ENCODE measurements at places on chromosomes 2 and 18.

- no peak for DNase-seq
Observed at GRCh38 chr2:240155048-240155744, 14.7 kb upstream of the OTOS start.

DNA sequence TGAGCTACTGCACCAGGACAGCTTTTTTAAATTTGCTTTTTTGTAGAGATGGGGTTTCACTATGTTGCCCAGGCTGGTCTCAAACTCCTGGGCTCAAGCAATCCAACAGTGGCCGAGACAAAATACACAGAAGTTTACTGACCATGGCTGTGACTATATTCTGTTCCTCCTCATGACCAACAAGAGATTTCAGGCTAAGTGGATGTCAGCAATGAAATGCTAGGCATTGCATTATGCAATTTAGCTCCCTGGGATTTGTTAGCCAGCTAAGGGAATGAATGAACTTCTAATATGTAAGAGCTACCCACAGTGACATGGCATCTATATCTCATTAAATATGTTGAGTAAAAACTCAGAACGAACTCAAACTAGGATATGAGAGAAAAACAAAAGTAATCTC is 81.9 kb upstream of the MBOAT2 start:
- DNase-seq = no peak

DNA sequence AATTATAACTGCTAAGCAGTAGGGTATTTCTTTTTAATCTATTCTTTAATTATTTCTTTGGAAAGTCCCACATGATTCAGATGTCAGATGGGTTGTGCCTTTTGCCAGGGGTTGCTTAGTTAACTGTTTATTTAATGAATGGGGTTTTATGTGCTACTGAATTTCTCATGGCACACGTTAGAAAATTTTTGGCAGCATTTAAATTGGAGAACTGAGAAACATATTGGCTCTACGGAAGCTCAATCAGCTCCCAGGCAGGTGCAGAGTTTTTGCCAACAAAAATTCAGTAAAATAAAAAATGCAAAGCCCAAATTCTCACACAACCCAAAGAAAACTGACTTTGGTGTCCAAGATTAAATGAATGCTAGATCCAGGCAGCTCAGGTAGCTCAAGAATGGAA is 467.2 kb downstream of the NRXN1 start:
- no peak for DNase-seq

GRCh38 chr18:8962855-8963635 is 139.5 kb upstream of the NDUFV2 start:
- no peak for DNase-seq

- no peak for DNase-seq
Observed at GRCh38 chr2:229059331-229060033, 211.6 kb downstream of the PID1 start.

- DNase-seq = no peak
Observed at GRCh38 chr2:107502539-107502938, 324.2 kb upstream of the RGPD4 start.

DNA sequence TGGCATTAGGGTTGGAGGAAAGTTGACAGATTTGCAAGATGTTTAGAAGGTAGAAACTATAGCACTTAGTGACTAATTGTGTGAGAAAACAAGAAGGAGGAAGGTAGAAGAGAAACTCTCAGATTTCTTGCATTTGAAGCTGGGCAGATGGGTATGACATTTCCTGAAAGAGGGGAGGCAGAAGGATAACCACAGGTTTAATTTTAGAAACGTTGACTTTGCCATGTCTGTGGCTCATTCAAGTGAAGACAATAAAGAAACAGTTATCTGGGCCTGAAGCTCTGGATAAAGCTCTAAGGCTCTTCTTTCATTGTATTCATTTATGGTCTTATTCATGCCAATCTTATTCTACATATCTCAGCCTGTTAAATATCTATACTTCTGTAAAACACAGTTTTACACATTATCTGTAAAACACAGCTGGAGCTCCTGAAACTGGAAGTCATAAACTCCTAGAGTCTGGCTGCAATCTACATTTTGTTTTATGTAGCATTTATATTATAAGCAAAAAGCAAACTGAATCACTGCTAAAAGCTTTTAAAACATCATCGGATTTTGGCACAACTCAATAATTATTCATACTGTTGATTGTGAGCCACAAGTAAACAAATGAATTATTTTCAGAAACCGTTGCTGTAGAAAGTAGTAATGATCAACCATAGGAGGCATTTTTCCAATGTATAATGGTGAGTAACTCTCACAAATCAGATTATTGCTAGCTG is 138.5 kb downstream of the RIT2 start:
- DNase-seq = no peak

DNA sequence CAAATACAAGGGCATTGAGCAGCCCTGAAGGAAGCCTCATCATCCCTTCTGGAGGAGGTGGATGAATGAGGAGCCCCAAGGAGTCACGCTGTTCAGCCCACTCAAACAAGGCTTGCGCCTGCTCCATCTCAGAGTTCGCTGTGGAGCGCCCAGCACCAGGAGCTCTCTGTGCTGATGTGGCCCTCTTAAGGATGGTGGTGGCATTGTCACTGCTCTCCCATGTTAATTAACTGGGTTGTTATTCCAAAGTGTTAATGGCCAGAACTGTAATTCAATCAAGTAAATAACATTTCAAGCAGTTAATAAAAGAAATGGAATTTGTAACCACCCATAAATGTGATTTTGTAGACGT is 726.0 kb upstream of the RAB6C start:
- no peak for DNase-seq

GRCh38 chr2:206940546-206940945 is 1.2 kb downstream of the CPO start:
- no peak for DNase-seq

- DNase-seq = no peak
Observed at GRCh38 chr2:11699686-11700670, 30.0 kb upstream of the NTSR2 start.

- no peak for DNase-seq
Observed at GRCh38 chr2:43009448-43009847, 217.0 kb downstream of the ZFP36L2 start.

DNA sequence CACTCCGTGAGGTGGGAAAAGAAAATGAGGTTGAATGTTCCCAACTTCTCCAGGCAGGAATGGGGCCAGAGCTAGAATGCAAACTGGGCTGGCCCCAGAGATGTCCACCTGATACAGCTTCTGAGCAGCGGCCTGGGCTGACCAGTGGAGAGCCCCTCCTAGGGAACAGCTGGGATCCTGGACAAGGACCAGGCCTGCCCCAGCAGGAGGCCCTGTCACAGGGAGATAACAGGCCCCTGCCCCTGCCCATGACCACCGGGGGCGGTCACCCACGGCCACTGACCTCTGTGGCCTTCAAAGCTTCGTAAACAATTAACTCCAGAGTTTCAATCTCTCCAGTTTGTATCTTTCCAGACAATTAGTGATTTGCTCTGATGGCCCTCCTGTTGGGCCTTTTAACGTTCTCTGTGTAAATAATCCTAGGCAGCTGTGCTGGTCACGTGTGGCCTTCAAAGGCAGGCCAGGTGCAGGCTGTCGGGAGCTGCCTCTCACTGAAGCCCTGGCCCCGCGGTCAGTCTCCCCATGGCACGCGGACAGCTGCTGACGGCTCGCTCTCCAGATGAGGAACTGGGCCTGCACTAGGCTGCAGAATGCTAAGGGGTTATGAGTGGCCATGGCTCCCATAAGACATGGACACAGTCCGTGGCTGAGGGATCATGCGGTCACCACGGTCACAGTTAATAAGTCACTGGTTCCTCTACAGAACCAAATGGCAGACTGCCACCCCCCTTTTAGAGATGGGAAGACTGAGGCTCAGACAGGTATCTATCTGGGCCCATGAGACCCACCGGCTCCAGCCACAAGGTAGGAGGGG is 9.2 kb downstream of the HS6ST1 start:
- DNase-seq = peak; percentile 10

DNA sequence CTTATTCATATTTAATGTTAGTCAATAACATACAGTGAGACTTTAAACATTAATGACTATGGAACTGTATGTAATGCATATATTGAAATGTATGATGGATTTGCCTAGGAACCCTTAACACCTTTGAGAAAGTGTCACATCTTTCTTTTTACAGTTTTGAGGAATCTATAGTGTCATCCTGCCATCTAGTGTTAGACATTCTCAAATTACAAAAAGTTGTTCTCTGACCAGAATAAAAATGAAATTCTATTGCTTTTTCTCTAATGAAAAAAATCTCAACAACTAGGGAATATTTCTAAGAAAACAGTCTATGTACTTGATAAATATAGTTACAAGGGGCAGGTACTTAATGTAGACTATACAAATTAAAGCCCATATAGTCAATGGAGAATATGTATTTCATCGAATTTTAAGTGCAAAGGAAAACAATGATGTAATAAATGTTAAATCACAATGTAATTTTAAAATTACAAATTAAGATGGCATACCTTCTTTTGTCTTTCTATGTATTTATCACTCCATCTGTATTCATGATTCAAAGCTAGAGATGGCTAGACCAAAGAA is 5.1 kb upstream of the CALCRL start:
- DNase-seq = no peak

- no peak for DNase-seq
Observed at GRCh38 chr2:70987386-70987785, 7.3 kb downstream of the TEX261 start.

- DNase-seq = peak; percentile 18
Observed at GRCh38 chr2:19474128-19474527, 115.7 kb upstream of the OSR1 start.

DNA sequence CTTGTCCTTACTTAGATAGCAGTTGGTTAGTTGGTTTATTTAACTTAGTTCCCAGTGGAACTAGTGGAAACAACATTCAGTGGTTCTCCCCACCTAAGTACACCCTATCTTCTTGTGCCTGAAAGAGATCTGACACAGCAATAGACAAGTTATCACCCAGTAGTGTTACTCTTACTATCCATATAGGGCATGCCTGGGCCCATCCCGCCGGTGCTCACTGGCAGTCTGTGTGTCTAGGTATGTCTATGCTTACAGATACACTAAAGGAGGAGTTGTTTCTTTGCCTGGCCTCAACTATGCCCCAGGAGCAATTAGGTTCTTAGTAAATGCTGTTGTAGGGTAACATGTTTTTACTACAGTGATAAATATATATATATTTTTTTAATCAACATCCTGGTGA is 12.0 kb upstream of the NRP2 start:
- no peak for DNase-seq

DNA sequence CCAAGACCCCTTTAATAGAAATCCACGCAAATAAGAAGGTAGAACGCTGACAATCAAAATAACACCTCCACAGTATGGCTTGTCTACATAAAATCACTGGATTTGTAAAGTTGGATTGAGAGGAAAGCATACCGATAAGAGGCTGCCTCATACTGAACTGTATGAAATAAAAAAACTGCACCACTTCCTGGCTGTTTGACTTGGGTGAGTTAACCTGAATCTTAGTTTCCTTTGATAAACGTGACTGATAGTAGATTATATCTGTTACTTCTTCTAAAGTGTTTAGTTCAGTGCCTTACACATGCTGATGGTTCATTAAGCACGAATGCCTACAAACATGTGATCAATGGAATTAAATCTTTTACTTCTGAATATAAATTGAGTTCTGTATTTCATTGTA is 140.4 kb upstream of the RNF152 start:
- no peak for DNase-seq

GRCh38 chr18:49086926-49087325 is 136.2 kb upstream of the SMAD7 start:
- no peak for DNase-seq

DNA sequence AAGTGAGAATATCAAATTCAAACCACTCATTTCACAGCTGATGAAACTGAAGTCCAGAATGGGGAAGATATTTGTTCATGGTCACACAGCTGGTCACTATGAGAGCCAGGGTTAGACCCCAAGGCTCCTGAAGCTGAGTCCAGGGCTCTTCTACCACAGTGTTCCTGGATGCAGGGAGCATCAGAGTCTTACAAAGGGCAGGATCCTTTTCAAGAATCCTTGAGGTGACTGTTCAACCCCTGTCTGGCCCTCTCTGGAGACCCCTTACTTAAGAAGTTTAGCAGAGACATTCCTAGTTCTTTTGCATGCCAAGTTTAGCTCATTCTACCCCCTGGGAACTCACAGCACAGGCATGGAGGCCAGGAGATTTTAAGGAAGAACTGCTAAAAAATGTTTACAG is 15.7 kb downstream of the PROKR1 start:
- DNase-seq = no peak

GRCh38 chr2:28297531-28297930 is 95.1 kb upstream of the FOSL2 start:
- DNase-seq = no peak

DNA sequence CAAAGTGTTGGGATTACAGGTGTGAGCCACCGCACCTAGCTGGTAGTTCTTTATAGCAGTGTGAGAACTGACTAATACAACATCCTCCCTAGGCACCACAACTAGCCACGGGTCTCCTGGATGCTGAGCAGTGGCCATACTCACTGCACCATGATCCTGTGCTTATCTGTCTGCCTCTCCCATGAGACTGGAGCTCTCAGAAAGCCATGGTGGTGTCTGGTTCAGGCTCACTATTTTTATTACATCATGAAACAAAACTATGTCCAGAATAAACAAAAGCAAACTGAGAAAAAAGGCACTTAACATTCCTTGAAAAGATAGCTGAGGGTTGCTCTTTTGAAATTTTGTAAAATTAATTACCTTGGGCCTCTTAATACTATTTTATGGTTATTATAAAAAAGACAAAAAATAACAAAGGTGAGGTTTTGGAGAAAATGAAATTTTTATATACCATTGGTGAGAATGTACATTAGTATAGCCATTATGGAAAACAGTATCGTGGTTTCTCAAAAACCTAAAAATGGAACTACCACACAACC is 90.7 kb upstream of the TFCP2L1 start:
- DNase-seq = no peak

DNA sequence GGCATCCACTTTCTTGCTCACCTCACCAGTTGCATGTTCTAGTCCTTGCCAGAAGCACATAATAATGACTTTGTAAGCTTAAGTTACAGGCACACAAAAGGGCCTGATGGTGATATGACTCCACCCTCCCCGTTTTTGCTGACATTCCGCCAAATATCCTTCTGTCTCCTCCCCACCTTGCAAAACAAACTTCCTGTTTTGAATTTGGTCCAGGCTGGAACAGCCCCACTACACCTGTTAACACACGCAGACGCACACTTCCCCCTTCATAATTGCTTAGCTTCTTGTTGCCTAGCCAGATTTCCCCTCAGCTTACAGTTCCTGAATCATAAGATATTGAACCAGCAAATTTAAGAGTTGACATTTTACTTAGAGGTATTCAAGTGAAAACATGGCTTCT is at the start of gene MGAT5:
Gene MGAT5 (plus strand): TSS at position 269 of the 400 bp plus-strand sequence. CDS start 332 bp downstream, outside the sequence.
- DNase-seq = no peak

DNA sequence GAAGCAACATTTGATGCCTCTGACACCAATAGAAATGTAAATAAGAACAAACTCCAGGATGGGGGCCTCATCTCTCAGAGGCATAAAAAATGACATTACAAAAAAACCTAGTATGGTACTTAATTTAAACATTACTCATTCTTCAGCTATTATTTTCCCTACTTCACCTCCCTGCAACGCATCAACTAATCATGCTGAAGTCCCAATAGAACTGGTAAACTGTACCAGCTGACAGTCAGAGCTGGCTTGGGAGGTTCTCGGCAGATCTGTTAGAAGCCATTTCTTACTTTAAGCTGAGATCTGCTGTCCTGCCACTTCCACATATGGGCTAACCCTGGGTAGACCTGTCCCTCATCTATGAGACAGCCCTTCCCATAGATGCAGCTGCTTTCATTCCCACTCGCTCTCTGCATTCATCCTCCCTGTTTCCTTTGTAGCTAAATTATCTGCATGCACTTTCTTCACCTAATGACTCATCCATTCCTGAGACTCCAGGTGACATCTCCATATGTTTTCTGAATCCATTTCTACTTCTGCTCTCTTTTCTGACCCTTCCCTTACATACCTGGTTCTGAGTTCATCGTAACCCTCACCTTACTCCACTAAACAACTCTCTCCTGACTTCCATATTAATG is 108.1 kb downstream of the AOX1 start:
- DNase-seq = no peak

Measured in activated T-cell treated with anti-CD3 and anti-CD28 coated beads, Interleukin-2, amount 50 U/mL, for 1 hour (primary cell).